ENCODE measurements at places on chromosomes 1 and 21.

GRCh38 chr21:31236528-31236927 lies 107.5 kb downstream of the TIAM1 start:
- DNase-seq = peak; percentile 2

DNA sequence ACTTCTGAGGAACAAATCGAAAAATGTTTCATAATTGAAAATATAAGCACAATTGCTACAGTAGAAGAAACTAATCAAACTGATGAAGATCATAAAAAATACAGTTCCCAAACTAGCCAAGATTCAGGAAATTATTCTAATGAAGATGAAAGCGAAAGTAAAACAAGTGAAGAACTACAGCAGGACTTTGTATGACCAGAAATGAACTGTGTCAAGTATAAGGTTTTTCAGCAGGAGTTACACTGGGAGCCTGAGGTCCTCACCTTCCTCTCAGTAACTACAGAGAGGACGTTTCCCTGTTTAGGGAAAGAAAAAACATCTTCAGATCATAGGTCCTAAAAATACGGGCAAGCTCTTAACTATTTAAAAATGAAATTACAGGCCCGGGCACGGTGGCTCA lies 30.6 kb downstream of the IFNAR1 start:
- DNase-seq = no peak

DNA sequence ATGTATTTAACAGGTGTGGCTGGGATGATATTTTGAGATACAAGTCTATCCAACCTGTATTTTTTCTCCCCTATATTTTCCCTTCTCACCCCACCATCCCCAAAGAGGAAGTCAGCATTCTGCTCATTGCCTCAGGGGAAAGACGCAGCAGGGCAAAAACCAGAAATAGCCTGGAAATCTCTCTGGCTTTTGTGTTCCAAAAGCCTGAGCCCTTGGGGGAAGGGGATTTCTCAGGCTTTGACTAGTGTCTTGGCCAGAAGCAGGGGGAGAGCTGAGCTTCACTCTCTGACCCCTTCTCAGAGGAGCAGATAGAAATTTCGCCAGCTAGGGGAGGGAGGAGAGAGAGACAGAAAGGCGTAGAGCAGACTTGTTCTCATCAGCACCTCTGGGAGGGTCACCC lies 244.7 kb downstream of the RRAGC start:
- DNase-seq = no peak

GRCh38 chr1:18673976-18674375 lies 43.3 kb downstream of the PAX7 start:
- no peak for DNase-seq

DNA sequence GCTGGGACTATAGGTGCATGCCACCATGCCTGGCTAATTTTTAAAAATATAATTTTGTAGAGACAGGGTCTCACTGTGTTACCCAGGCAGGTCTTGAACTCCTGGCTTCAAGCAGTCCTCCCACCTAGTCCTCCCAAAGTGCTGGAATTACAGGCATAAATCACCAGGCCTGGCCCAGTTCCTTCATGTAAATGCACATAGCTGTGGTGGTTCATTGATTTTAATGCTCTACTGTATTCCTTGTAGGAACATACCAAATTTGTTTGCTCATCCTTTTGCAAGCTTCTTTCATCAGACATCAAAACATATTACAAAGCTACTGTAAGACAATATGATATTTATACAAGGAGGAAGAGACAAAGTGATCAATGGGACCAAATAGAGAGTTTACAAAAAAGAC lies 237.5 kb upstream of the ESRRG start:
- no peak for DNase-seq

GRCh38 chr1:19623523-19623922 lies 20.6 kb upstream of the NBL1 start:
- DNase-seq = no peak

- no peak for DNase-seq
These were observed 52.1 kb downstream of the SUSD4 start for GRCh38 chr1:223311826-223312225.

- DNase-seq = peak; percentile 78
These were observed 53.8 kb downstream of the IER5 start for GRCh38 chr1:181142096-181142958.

GRCh38 chr1:213123536-213123935 lies 72.5 kb downstream of the RPS6KC1 start:
- no peak for DNase-seq

DNA sequence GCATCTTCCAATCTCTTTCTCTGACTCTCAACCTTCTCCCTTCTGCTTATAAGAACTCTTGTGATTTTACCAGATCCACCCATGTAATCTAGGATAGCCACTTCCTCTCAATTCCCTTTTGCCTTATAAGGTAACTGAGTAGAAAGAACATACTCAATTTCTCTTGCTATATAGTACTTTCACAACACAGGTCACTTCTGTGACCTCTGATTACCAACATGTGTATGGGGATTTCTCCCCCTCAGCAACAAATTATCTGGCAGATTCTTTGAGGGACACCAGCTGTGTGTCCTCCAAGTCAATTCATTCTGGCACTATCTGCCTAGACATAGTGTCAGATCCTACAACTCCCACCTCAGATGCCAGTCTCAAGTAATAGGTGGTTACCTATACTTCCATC lies 62.5 kb downstream of the IL23R start:
- DNase-seq = no peak

GRCh38 chr1:225917101-225917500 lies 6.9 kb downstream of the PYCR2 start:
- no peak for DNase-seq

DNA sequence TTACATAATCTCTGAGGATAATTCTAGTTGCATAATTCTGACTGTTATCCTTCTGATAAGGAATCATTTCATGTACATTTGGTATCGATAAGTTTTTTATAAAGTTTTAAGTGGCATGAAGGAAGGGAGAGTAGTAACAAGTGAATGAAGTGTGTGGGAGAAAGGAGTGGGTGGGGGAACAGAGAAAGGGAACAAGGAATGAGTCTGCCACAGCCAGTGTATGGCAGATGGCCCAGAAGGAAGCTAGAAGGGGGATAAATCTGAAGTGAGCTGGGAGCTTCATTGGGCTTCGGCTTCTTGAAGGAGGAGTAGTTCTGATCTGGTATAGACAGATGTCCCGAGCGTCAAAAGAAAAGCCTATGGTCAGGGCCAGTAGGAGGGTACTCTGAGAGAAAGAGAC lies 18.6 kb downstream of the ZBTB40 start:
- no peak for DNase-seq

DNA sequence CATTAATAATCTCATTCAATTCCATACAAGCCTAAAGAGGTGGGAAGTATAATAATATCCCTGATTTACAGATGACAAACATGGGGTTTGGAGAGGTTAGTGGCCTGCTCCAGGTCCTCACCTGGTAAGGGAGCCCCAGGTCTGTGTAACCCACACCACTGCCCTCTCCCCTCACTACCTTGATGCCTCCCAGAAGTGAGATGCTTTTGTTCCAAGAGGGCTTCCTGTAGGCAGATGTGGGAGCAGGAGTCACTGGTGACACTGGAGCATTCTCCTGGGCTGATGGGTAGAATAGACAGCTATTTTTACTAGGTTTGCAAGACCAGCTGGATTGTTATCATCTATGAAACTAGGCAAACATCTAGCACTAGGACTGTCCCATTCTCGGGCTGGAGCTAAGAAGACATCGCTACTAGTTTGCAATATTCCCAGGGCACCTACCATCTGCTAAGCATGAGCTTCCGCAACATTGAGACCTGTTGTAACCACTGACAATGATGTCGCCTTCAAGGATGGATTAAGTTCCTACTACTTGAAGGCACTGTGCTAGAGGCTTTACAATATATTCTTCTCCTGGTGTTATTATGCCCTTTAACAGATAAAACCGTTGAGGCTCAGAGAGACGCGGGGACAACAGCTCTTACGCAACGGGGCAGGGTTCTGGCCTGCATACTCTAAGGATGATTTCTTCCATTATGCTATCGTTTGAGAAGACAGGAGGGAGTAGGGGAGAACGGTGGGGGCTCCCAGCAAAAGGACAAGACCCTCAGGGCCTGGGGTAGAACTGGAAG lies 35.0 kb downstream of the BATF3 start:
- DNase-seq = no peak

DNA sequence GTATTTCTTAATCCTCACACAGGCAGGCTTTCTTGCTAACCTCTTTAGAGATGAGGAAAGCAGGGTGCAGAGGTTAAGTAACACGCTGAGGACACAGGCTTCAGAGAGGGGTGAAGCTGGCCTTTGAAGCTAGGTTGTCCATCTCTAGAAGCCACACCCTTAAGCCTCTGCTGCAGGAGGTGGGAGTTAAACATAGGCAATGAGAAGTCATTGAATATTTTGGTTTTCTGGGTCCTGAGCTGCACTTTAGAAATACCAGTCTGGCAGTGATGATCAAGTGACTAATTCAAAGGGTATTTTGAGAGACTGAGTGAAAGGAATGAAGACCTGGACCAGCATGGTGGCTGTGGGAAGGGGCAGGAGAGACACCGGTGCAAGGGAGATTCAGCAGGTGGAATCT lies 9.9 kb downstream of the KCNJ15 start:
- DNase-seq = no peak

GRCh38 chr21:33451634-33452071 lies 28.1 kb downstream of the TMEM50B start:
- DNase-seq = no peak

DNA sequence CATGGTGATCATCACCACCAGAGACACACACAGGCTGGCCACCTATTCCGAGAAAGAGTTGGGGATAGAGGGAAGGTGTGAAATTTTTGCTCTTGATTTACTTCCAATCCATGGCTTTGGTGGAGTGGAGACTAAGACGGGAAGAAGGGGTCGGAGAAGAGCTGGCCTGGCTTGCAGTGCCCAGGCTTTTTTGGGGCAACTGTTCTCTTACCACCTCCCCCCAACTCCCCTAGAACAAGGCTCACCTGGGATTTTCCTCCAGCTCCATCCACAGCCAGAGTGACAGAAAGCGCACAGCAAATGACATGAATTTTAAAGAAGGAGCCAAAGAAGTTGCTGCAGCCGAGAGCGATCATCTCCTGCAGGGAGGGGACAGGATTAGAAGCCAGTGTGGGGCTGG lies 16.0 kb downstream of the SLC26A9 start:
- DNase-seq = no peak
